MCF 10A (cell line): ENCODE measurements at places on chromosomes 2 and 18. TPM values are rescaled to one million over a fixed set of nuclear protein-coding genes. Genes with fewer than 3 reads are reported as not detected.

The RBMS1 gene
- 65.4 and 66.8 TPM in 2 replicates for total RNA-seq

GRCh38 chr2:24894750-24895149 lies 25.3 kb downstream of the ADCY3 start:
- DNase-seq = no peak
- peaks cover 20% of the 10 kb centered on the region for H3K36me3 ChIP-seq
- no peak overlapping the region for H3K27ac ChIP-seq
- no peaks in the 10 kb centered on the region for H3K4me1 ChIP-seq

GRCh38 chr2:192585418-192585817 lies 390.7 kb upstream of the TMEFF2 start:
- no peaks in the 10 kb centered on the region for H3K36me3 ChIP-seq
- H3K4me1 ChIP-seq = peaks cover 6% of the 10 kb centered on the region
- DNase-seq = no peak
- peak overlapping the region; percentile 37 for H3K4me3 ChIP-seq
- no peaks in the 10 kb centered on the region for H3K27me3 ChIP-seq

GRCh38 chr2:47129191-47129706 lies 25.9 kb downstream of the STPG4 start:
- no peak overlapping the region for H3K4me3 ChIP-seq
- no peaks in the 10 kb centered on the region for H3K36me3 ChIP-seq
- no peaks in the 10 kb centered on the region for H3K27me3 ChIP-seq
- no peaks in the 10 kb centered on the region for H3K4me1 ChIP-seq
- no peak for DNase-seq

GRCh38 chr2:44290261-44290660 lies 15.0 kb downstream of the SLC3A1 start:
- no peaks in the 10 kb centered on the region for H3K27me3 ChIP-seq
- H3K4me1 ChIP-seq = peaks cover 26% of the 10 kb centered on the region

- no peaks in the 10 kb centered on the region for H3K27me3 ChIP-seq
- no peak overlapping the region for H3K4me3 ChIP-seq
- DNase-seq = no peak
- no peak overlapping the region for H3K27ac ChIP-seq
These were observed 262.9 kb downstream of the HDAC4 start for GRCh38 chr2:239137898-239138283.

- H3K4me3 ChIP-seq = no peak overlapping the region
- DNase-seq = no peak
These were observed 8.8 kb downstream of the RALB start for GRCh38 chr2:120261387-120262006.

GRCh38 chr2:1685957-1686783 lies 58.1 kb downstream of the PXDN start:
- H3K4me3 ChIP-seq = no peak overlapping the region
- no peak for DNase-seq
- peak overlapping the region; percentile 79 for H3K27ac ChIP-seq
- H3K36me3 ChIP-seq = peaks cover 80% of the 10 kb centered on the region
- H3K4me1 ChIP-seq = peaks cover 14% of the 10 kb centered on the region
- H3K27me3 ChIP-seq = no peaks in the 10 kb centered on the region

- H3K4me1 ChIP-seq = no peaks in the 10 kb centered on the region
- H3K27ac ChIP-seq = no peak overlapping the region
- H3K27me3 ChIP-seq = no peaks in the 10 kb centered on the region
These were observed 57.0 kb upstream of the HPCAL1 start for GRCh38 chr2:10245661-10246060.

DNA sequence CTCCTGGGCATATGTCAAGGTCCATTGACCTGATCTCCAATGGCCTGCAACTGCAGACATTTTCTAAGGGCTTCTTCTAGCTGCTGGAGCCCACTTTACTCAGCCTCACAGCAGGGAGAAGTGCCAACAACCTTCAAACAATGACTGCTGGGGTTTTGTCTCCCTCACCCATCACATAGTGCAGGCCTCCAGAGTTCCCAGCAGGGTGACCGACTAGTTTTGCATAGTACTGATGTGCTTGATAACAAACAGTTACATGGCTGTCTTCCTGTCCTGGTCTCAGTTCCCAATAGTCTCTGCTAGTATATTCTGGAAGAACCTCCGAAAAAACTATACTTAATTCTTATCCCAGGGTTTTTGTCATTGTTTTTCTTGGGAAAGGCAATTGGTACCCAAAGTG lies 10.4 kb upstream of the NETO1 start:
- no peak for DNase-seq
- H3K27me3 ChIP-seq = no peaks in the 10 kb centered on the region
- H3K27ac ChIP-seq = no peak overlapping the region
- H3K36me3 ChIP-seq = no peaks in the 10 kb centered on the region
- no peak overlapping the region for H3K4me3 ChIP-seq

DNA sequence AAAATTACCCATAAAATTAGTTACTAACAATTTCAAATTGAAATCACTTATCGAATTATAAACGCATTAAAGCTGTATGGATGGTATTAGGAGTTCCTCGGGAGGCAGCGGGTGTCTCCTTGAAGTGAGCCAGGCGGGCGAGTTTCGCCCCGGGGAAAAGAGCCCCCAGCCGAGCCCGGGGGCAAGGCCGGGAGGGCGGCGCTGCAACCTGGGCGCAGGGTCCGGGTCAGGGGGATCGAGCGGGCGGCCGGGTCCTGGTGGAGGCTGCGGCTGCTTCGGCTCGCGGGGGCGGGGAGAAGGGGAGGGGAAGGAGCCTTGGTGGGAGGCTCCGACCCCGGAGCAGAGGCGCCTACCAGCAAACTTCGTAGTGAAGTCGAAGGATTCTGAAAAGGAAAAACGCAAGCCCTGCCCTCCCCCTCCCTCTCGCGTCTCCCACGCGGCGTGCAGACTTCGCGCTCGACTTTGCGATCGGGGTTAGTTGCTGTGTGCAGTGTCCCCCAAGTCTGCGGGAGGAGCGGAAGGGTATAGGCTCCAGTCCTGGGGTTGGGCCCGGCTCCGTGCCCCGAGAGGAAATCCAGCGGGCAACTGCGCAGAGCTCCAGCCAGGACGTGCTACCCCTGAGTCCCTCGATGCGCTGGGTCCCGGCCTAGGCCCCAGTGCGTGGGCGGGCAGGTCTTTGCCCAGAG lies 140.8 kb downstream of the MEIS1 start:
- peaks cover 20% of the 10 kb centered on the region for H3K36me3 ChIP-seq
- H3K4me3 ChIP-seq = peak overlapping the region; percentile 81
- no peak for DNase-seq

GRCh38 chr2:171451074-171451473 lies 17.0 kb downstream of the DCAF17 start:
- H3K4me1 ChIP-seq = no peaks in the 10 kb centered on the region
- H3K36me3 ChIP-seq = peaks cover 83% of the 10 kb centered on the region
- no peak overlapping the region for H3K4me3 ChIP-seq

GRCh38 chr2:175619179-175620045 lies 382.7 kb downstream of the LNPK start:
- H3K36me3 ChIP-seq = no peaks in the 10 kb centered on the region
- H3K4me3 ChIP-seq = no peak overlapping the region
- H3K27ac ChIP-seq = no peak overlapping the region
- DNase-seq = no peak
- peaks cover 7% of the 10 kb centered on the region for H3K27me3 ChIP-seq

The SIX3 gene
- not detected in 2 replicates for total RNA-seq

DNA sequence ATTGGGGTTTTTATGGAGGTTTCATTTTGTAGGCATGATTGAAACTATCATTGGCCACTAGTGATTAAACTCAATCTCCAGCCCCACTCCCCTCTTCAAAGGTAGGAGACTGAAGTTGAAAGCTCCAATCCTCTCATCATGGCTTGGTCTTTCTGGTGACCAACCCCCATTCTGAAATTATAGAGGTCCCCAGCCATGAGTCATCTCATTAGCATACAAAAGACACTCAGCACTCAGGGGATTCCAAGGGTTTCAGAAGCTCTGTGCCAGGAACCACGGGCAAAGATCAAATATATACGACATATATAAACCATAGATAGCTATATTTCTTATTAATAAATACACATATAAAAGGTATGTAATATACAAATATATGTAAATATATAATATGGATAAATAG lies 256.0 kb upstream of the POU3F3 start:
- H3K27me3 ChIP-seq = no peaks in the 10 kb centered on the region
- peak; percentile 6 for DNase-seq
- peaks cover 9% of the 10 kb centered on the region for H3K36me3 ChIP-seq
- peaks cover 12% of the 10 kb centered on the region for H3K4me1 ChIP-seq
- H3K4me3 ChIP-seq = no peak overlapping the region
- no peak overlapping the region for H3K27ac ChIP-seq

DNA sequence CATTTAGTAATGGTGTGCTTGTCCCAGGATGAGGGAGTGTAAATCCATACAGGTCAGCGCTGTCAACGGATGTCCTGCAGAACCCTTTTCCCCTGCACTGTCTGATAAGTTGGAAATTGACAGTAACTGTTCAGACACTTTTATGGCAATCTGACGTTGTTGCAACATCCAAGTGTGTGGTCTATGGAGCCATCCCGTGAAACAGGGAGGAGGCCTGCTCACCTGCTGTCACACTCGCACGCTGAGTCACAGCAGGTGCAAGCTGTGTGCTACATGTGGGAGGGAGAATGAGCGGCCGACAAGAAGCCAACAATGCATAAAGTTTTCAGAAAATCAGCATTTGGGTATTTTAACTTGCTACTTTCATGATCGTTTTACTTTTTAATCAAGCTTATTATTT lies 43.7 kb upstream of the RMDN2 start:
- H3K36me3 ChIP-seq = peaks cover 6% of the 10 kb centered on the region
- DNase-seq = peak; percentile 56
- H3K27ac ChIP-seq = no peak overlapping the region

- no peak overlapping the region for H3K27ac ChIP-seq
- no peak overlapping the region for H3K4me3 ChIP-seq
- H3K36me3 ChIP-seq = no peaks in the 10 kb centered on the region
- peaks cover 13% of the 10 kb centered on the region for H3K27me3 ChIP-seq
These were observed 31.5 kb upstream of the PDIA6 start for GRCh38 chr2:10844097-10844496.

DNA sequence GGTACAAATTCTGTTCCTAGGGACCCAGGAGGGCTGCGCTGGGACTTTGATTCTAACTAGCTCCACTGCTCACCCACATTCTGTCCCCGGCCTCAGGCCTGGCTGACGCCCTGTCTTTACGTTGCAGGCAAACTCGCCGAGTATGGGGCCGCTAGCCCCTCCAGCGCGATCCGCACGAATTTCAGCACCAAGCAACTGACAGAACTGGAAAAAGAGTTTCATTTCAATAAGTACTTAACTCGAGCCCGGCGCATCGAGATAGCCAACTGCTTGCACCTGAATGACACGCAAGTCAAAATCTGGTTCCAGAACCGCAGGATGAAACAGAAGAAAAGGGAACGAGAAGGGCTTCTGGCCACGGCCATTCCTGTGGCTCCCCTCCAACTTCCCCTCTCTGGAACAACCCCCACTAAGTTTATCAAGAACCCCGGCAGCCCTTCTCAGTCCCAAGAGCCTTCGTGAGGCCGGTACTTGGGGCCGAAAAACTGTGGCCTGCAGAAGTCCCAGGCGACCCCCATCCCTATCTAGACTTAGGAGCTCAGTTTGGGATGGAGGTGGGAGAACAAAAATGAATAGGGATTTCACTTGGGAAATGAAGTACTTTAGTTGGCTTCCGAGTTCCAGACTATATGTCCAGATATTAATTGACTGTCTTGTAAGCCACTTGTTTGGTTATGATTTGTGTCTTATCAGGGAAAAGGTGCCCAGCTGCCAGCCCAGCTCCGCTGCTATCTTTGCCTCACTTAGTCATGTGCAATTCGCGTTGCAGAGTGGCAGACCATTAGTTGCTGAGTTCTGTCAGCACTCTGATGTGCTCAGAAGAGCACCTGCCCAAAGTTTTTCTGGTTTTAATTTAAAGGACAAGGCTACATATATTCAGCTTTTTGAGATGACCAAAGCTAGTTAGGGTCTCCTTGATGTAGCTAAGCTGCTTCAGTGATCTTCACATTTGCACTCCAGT lies 1.5 kb downstream of the HOXD1 start:
- no peaks in the 10 kb centered on the region for H3K36me3 ChIP-seq
- no peaks in the 10 kb centered on the region for H3K27me3 ChIP-seq
- H3K4me1 ChIP-seq = no peaks in the 10 kb centered on the region
- no peak overlapping the region for H3K4me3 ChIP-seq
- H3K27ac ChIP-seq = no peak overlapping the region
- DNase-seq = no peak

DNA sequence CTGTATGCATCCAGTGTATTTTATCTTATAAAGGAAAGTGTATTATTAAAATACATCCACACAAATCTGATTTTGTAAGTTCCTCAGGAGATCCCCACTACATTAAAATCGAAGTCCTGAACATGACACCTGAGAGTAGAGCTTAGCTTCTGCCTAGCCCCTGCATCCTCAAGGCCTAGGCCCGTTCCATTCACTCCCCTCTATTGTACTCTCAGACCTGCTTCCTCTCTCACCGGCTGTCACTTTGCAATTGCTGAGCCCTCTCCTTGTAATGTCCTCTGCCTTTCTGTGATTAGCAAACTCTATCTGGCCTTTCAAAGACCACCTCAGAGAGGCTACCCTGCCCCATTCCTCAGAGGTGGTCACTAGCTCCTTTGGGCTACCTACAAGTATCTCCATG lies 160.8 kb downstream of the FTCDNL1 start:
- H3K4me1 ChIP-seq = no peaks in the 10 kb centered on the region
- no peaks in the 10 kb centered on the region for H3K36me3 ChIP-seq
- no peak for DNase-seq
- H3K4me3 ChIP-seq = no peak overlapping the region
- H3K27me3 ChIP-seq = no peaks in the 10 kb centered on the region
- no peak overlapping the region for H3K27ac ChIP-seq

- H3K4me1 ChIP-seq = peaks cover 5% of the 10 kb centered on the region
- DNase-seq = peak; percentile 48
- peaks cover 42% of the 10 kb centered on the region for H3K27me3 ChIP-seq
- H3K4me3 ChIP-seq = peak overlapping the region; percentile 66
- no peaks in the 10 kb centered on the region for H3K36me3 ChIP-seq
These were observed 11.8 kb downstream of the G6PC2 start for GRCh38 chr2:168912901-168913369.

The SLC4A3 gene
- total RNA-seq = 4.2 and 4.7 TPM in 2 replicates

GRCh38 chr18:58325494-58325893 lies 281.5 kb downstream of the NEDD4L start:
- no peaks in the 10 kb centered on the region for H3K27me3 ChIP-seq
- H3K36me3 ChIP-seq = peaks cover 72% of the 10 kb centered on the region
- no peak overlapping the region for H3K27ac ChIP-seq
- H3K4me3 ChIP-seq = no peak overlapping the region
- peaks cover 14% of the 10 kb centered on the region for H3K4me1 ChIP-seq

GRCh38 chr2:211516537-211516936 lies 960.1 kb downstream of the CPS1 start:
- H3K27ac ChIP-seq = no peak overlapping the region
- peaks cover 68% of the 10 kb centered on the region for H3K27me3 ChIP-seq
- H3K4me3 ChIP-seq = no peak overlapping the region
- H3K36me3 ChIP-seq = no peaks in the 10 kb centered on the region

The MYL12B gene
- 175 and 229 TPM in 2 replicates for total RNA-seq

GRCh38 chr18:378079-378478 lies 110.2 kb upstream of the THOC1 start:
- H3K4me3 ChIP-seq = no peak overlapping the region
- H3K27me3 ChIP-seq = no peaks in the 10 kb centered on the region
- H3K4me1 ChIP-seq = no peaks in the 10 kb centered on the region
- H3K36me3 ChIP-seq = no peaks in the 10 kb centered on the region

GRCh38 chr2:25743132-25743830 lies 69.9 kb upstream of the DTNB start:
- H3K4me1 ChIP-seq = no peaks in the 10 kb centered on the region
- no peak overlapping the region for H3K27ac ChIP-seq
- no peak for DNase-seq
- no peak overlapping the region for H3K4me3 ChIP-seq
- H3K27me3 ChIP-seq = no peaks in the 10 kb centered on the region
